ENCODE measurements at places on chromosomes 5 and 9.

GRCh38 chr9:91147079-91147708, 214.5 kb downstream of the AUH start:
- DNase-seq, result no peak

GRCh38 chr9:36132086-36132485, 4.4 kb upstream of the GLIPR2 start:
- no peak for DNase-seq

- no peak for DNase-seq
Measured at GRCh38 chr5:66520854-66521253, 75.3 kb upstream of the MAST4 start.

GRCh38 chr5:43702815-43703214, 99.8 kb downstream of the NNT start:
- DNase-seq, result no peak

DNA sequence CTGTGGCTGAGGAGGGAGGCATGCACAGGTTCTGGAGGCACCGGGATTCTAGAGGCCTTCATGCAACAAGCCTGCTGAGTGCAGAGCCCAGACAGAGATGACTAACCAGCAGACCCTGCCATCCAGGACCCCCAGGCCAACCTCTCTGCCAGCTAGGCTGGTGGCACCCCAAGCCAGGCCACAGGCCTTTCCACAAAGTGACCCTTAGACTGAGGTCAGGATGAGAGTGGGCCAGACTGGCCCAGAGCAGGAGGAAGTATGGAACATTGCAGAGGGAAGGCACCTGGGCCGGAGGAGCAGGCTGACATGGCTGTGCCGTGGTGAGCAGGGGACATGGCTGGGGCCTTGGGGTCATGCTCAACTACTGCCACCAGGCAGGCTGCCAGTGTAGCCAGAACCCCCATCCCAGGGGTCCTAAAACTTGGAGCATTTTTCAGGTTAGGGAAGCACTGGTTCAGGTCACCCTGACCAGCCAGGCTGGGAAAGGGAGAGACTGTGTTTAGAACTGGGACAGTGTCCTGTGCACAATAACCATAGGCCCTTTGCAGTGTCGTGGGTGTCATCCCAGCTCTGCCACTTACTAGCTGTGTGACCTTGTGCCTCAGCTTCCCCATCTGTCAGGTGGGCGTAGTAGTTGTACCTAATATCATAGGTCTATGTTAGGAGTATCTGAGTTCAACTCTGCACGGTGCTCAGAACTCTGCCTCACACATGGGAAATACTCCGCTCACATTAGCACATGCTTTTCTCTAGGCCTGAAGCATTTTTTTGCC, 17.3 kb downstream of the TCF7 start:
- DNase-seq, result peak; percentile 38

GRCh38 chr5:75668977-75669689, 48.1 kb downstream of the POC5 start:
- DNase-seq, result peak; percentile 82

GRCh38 chr5:38371596-38371995, 113.2 kb downstream of the EGFLAM start:
- DNase-seq, result no peak

- DNase-seq, result peak; percentile 38
Measured at GRCh38 chr9:88660611-88661010, 125.6 kb downstream of the NXNL2 start.

- no peak for DNase-seq
Measured at GRCh38 chr5:177085985-177086653, 596 bp upstream of the FGFR4 start.

DNA sequence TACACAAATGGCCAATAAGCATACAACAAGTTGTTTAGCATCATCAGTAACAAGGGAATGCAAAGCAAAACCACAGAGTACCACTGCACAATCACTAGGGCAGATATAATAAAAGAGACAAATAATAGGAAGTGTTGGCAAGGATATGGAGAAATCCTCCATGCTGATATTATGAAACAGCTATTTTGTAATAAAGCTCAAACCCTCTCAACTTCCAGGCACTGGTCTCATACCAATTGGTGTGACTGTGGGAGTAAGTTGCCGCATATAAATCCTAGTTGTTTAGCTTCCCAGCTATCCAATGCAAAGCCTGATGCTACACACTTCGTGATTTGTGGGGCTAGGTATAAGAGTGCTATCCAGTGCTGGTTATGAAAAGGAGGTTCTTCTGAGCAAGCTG, 88.6 kb downstream of the SMIM23 start:
- DNase-seq, result no peak

DNA sequence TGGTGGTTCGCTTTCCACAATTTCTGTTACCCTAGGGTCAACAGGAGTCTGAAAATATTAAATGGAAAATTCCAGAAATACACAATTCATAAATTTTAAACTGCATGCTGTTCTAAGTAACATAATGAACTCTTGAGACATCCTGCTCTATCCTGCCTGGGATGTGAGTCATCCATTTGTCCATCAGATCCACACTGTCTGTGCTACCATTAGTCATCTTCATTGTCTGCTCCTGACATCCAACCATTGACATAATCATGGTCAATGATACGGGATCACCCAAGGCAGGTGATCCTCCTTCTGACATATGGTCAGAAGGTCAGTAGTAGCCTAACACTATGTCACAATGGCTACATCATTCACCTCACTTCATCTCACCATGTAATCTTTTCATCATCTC, 276.7 kb upstream of the KIF2A start:
- no peak for DNase-seq

- DNase-seq, result no peak
Measured at GRCh38 chr5:91179018-91179417, 204.1 kb downstream of the ARRDC3 start.

- no peak for DNase-seq
Measured at GRCh38 chr9:73577848-73578247, 426.2 kb downstream of the ANXA1 start.

GRCh38 chr5:180343110-180343830, 9.9 kb downstream of the GFPT2 start:
- DNase-seq, result no peak

GRCh38 chr9:31608881-31609280, 775.6 kb upstream of the ACO1 start:
- no peak for DNase-seq

- DNase-seq, result no peak
Measured at GRCh38 chr9:124355039-124355940, 60.0 kb downstream of the PSMB7 start.

DNA sequence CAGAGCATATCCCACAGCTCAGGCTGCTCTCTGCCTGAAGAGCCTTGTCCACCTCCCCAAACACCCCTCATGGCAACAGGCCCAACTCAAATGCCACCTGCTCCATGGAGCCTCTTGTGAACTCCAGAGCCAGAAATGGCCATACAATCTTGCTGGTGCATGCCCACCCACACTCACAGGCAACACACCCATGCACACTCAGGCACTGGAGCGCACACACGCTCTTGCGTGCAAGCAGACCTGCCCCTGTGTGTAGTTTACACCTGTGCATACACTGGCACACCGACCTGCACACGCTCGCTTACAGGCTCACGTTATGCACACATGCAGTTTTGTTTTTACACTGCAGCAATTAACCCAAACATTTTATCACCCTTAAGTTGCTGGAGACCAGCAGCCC, 40.0 kb downstream of the HRH2 start:
- no peak for DNase-seq

DNA sequence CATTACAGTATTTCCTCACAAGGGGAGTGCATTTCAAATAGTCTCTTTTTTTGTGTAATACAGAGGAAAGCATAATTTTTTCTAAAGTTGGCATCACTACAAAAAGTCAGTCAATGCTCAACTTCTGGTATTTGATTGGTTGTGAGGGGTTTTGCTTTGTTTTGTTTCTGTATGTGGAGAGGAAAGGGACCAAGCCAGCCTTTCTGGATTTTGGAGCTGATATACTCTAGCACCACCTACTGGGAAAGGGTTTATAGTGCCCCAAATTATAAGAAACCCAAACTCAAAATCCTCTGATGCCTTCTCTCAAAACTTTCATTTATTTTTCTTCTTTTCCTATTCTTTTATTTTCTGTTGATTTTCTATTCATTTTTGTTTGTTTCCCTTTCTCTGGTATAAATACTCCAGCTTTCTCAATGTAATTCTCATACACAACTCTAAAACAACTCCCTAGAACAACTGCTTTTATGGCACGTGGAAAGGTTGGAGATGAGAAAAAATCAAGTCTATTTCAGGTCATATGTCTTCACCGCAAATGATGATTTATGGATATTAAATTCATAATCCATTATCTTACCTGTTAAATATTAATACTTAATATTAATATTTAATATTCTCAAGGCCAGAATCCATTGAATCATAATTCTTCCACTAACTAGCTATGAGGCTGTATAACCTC, 69.5 kb upstream of the ANXA1 start:
- DNase-seq, result no peak

- DNase-seq, result no peak
Measured at GRCh38 chr5:132714456-132715307, 22.7 kb downstream of the KIF3A start.

GRCh38 chr5:122755783-122756182, 19.1 kb upstream of the SNX2 start:
- no peak for DNase-seq

GRCh38 chr9:117414220-117414905, 494 bp downstream of the ASTN2 start:
- DNase-seq, result peak; percentile 16

DNA sequence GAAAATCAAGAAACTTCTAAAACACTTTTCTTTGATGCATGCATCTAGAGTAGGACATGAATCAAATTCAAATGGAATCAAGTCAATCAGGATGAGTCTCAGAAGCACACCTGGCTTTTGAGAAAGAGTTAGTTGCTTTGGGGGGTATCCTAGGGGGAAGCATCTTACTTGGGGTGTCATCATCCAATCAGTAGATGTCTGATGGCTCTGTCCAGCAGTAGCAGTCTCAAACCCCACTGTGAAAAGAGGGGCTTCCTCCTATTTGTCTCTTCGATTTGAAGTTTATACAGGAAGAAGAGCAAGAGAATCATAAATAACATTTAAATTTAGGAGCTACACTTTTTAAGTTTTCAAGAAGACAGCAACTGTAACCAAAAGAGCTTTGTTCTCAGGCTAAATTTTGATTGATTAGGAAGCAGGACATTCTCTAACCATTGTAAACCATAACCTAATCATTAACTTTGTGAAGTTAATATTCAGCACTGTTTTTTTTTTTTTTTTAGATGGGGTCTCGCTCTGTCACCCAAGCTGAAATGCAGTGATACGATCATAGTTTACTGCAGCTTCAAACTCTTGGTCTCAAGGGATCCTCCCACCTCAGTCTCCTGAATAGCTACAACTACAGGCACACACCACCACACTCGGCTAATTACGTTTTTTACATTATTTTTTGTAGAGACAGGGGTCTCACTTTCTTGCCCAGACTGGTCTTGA, 614.7 kb downstream of the CSNK1G3 start:
- no peak for DNase-seq

GRCh38 chr5:111563031-111563822, 50.9 kb upstream of the STARD4 start:
- no peak for DNase-seq

DNA sequence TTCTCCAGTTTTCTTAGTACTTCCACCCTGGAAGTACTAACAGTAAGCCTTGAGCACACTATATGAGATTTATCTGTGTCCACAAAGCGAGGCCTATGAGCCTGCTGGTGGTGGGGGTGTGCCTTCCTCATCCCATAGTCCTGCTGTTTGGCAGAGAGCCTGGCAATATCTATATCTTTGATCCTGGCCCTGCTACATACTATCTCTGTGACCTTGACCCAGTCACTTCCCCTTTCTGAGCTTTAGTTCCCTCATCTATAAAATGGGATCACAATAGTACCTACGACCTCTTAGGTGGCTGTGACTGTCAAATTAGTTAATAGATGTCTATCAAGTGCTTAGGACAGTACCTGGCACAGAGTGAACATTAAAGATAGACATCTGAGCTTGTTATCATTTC, 114.6 kb upstream of the SAP30L start:
- no peak for DNase-seq

- no peak for DNase-seq
Measured at GRCh38 chr5:152437866-152438265, 32.8 kb upstream of the NMUR2 start.

DNA sequence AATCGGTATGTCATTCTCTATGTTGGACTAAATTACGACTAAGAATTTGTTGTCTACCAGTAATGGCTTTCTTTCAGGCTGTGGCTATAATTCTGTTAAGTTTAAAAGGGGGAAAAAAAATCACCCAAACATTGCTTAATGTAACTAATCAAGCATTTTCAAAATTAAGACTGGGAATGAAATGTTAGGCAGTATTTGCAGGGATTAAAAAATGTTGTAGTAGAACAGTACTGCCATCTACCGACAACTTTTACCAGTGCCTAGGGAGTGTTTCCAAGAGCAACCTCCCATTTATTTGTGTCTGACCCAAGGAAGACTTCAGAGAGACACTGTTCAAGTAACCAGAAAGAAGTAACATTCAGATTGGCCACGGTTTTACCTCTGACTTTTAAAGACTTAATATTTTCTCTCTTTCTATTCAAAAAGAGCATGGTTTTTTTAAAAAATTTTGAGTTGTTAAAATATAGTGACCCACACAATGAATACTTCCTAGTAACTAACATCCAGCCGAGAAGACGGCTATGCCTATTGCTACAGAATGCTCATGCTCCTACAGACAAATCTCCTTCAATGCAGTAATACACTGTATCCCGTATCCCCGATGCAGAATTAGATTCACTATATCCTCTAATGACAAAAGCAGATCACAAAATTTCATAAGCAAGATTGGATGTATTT, 92.4 kb downstream of the ARL15 start:
- peak; percentile 12 for DNase-seq

DNA sequence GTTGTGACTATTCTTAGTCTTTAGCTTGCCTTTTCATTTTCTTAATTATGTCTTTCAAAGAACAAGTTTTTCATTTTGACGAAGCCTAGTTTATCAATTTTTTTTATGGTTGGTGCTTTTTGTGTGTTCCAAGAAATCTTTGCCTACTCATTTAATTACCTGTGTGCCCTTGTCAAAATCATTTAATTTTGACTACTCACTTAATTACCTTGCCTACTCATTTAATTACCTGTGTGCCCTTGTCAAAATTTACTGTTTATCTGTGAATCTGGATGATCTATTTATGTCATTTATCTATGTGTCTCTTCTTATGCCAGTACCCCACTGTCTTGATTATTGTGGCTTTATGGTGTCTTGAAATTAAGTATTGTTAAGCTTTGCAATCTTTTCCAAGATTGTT, 63.9 kb downstream of the MTAP start:
- no peak for DNase-seq

- no peak for DNase-seq
Measured at GRCh38 chr9:7011395-7012067, 253.8 kb downstream of the KDM4C start.

DNA sequence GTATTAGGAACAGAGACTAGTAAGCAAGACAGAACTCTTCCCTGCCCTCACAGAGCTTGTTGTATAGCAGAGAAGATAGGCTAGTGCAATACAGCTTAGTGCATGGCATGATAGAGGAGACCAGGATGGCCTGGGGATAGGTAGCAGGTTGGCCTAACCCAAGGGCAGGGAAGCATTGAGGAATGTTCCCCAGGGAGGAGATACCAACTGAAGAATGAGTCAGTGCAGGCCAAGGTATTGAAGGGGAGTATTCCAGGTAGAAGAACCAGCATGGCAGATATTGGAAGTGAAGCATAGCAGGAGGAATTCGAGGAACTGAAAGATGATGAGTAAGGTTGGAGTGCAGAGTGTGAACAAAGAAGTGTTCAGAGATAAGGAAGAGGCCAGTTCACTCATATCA, 138.6 kb upstream of the DHFR start:
- no peak for DNase-seq

Data from activated CD4-positive, alpha-beta T cell treated with anti-CD3 and anti-CD28 coated beads for 36 hours (primary cell).